Stimulated activated CD8-positive, alpha-beta memory T cell treated with anti-CD3 and anti-CD28 coated beads, Interleukin-15, amount 100 ng/mL, for 24 hours (primary cell): ENCODE measurements at places on chromosomes 4 and X.

GRCh38 chr4:79788884-79789283, 284.1 kb downstream of the ANTXR2 start:
- no peak for DNase-seq

GRCh38 chr4:161525121-161525520, 638.7 kb downstream of the FSTL5 start:
- no peak for DNase-seq

GRCh38 chr4:39025552-39026085, 6.6 kb downstream of the TMEM156 start:
- no peak for DNase-seq

DNA sequence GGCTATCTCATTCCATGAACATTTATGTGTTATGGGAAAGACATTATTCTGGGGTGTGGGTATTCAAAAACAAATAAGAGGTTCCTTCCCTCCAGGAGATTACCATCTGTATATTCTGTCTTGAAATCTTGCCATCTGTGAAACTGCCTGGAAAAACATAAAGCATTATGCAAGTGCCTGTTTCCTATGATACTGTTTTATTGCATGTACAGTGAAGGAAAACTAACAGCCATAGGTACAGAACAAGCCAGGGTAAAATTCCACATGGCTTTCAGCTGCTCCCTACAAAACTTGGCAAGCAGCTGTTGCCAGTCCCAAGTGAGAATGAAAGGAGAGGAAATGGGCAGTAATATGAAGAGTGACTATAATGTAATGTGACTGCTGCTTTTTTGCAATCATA, 136.0 kb downstream of the GUCY2F start:
- DNase-seq: no peak

DNA sequence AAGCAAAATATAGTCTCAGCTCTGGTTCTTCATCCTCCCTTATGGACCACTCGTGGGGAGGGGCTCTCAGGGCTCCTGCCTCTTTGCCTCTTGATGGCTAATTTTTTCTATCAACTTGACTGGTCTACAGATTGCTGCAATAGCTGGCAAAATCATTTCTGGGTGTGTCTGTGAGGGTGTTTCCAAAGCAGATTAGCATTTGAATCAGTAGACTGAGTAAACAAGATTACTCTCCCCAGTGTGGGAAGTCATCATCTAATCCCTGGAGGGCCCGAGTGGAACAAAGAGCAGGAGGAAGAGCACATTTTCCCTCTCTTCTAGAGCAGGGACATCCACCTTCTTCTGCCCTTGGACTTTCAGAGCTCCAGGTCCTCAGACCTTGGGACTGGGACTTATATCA, 153.5 kb downstream of the STK32B start:
- DNase-seq: no peak

GRCh38 chr4:34534916-34535315, 1709.4 kb downstream of the ARAP2 start:
- no peak for DNase-seq

- DNase-seq: no peak
Observed at GRCh38 chr4:52192721-52193135, 141.6 kb downstream of the SPATA18 start.

DNA sequence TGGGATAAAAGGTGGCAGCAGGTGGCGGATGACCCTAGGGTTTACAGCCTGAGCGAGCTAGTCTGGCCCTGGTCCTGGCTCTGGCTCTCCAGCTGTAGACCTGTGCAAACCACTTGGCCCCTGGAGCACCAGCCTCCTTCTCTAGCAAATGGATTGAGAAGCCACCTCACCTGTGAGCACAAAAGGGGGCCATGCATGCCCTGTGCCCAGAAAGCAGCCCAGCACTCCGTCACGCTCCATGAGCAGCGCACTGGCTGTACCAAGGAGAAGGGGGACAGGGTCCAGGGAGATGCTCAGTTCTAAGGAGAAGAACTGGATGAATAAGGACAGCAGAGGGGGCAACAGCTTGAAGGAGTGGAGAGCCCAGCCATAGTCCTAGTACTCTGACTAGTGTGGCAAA, 46.9 kb upstream of the C4orf50 start:
- no peak for DNase-seq

- no peak for DNase-seq
Observed at GRCh38 chrX:72349190-72349589, 43.5 kb upstream of the CITED1 start.

GRCh38 chrX:5748586-5749150, 480.0 kb downstream of the NLGN4X start:
- DNase-seq: no peak

- no peak for DNase-seq
Observed at GRCh38 chr4:128942607-128943006, 133.1 kb downstream of the JADE1 start.

DNA sequence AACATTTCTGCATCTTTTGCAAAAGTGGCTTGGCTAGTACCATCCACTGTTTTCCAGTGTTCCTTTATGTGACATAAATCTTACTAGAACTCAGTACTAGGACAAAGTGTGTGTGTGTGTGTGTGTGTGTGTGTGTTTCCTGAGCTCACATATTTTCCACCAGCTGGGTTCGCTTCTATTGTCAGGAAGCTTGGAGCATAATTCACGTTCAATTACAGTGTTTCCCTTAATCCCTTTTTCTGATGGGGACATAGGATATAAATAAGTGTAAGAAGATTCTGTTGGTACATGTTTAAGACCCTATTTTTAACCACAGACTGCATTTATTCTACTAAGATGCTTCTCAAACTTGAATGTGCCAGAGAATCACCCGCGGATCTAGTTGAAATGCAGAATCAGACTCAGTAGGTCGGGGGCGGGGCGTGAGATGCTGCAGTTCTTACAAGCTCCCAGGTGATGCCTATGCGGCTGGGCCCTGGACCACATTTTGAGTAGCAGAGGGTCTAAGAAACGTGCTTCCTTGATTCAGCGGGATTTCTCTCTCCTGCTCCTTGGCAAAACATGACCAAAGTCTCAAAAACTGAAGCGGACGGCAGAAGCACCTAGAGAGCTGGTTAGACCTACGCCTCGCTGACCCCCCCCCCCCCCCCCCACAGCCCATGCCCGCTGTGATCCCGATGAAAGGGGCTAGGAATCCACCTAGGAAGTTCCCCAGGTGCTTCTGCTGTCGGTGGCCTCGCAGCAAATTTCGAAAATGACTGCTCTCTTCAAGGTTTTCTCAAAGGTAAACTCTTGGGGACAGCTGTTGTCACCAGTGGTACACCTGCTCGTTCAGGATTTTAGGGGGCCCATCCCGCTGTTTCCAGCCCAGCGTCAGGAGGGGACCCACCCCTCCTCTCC, 797 bp downstream of the CD99L2 start:
- no peak for DNase-seq

DNA sequence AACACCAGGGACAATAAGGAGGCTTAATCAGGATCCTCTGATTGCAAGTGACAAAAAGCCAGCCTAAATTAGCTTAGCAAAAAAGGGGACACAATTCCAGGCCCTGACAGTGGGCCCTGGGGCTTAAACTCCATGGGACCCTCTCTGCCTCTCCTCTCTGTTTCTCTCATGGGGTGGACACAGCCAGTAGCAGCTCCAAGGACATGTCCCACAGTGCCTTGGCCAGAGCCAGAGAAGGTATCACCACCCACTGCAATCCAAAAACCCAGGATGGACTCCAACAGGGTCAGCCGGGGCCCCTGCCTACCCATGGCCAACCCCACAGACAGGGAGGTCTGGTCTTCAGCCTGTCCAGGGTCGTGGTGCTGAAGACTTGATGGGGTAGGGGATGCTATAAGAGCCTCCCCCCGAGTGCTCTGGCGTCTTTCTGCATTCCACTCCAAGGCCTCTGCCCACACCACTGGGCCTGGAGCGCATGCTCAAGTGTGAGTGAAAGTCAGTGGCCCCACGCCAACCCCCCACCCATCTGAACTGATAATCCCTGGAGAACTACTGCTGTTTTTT, 19.7 kb upstream of the PPP2R2C start:
- no peak for DNase-seq

DNA sequence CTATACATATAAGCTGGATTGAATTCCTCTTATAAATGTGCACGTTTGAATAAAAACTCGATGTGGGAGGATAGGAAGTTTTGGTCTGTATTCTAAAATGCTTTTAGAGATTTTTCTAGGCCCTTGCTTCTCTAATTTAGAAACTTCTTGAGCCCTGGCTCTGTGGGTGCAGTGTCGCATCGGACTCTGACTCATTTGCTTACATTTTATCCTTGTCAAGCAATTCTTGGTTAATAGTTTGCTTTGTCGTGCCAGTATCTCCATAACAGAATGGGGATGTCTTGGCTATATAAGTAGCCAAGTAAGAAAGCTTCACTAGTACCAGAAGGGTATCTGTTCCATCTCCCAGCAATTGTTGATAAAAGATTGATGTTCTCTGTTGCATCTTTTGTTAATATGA, 10.7 kb downstream of the SGMS2 start:
- DNase-seq: no peak

GRCh38 chrX:147875866-147876596, 35.7 kb upstream of the FMR1 start:
- no peak for DNase-seq

DNA sequence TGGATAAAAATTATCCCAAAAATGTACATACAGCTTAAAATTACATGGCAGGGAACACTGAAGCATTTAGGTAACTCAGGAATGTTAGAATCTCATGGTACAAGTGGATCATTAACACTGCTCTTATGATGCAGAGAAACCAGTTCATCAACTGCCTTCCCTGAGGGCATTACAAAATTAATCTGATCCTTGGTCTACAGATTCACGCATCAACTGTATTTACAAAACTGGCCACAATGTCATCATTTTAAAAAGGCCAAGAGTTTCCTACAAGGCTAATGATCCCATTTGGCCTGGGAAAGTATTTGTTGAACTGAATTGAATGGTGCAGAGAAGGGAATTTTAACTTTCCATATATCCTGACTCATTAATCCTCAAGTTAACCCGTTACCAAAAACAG, 84.6 kb downstream of the TSPAN5 start:
- DNase-seq: no peak

DNA sequence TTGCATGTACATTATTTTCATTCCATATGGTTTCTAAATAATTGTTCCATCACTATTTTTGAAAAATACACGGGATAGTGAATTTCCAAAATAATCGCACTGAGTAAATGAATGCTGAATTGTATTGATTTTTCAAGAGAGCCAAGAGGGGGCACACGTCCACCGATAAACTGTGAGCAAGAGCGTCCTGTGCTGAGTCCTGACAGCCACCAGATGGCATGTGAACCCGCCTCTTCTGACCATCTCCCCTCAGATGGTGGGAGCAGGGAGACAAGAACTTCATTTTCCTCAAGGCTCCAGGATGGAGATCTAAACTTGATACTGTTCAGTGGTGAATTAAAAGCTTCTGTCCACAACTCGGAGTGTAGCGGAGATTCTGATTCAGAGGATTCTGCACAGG, 30.6 kb upstream of the IL9R start:
- DNase-seq: no peak

- DNase-seq: no peak
Observed at GRCh38 chrX:19640693-19641374, 125.5 kb upstream of the MAP3K15 start.

GRCh38 chr4:8283161-8283560, 13.6 kb downstream of the HTRA3 start:
- no peak for DNase-seq

GRCh38 chr4:134251322-134251721, 49.7 kb upstream of the PABPC4L start:
- no peak for DNase-seq

DNA sequence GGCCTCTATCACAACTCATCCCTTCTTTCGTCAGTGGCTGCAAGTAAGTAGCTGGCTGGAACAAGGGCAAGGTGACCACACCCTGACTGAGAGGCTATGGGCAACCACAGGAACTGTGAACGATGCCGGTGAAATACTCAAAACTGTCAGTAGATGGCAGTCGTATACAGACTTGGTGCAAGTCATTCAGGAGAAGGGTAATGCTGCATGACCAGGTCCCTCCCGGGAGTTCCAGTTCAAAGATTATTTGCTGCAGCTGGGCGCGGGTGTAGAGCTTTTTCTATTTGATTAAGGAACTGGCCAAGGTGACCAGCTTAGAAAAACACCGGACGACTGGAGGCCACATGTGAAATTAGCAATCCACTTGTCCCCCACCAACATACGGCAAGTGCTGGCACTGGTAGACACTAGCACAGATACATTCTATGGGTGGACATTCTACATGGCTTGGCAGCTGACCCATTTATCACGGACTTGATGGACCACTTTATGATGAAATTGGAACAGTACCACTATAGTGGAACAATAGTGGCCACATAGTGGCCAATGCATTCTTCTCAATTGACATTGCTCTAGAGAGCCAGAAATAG, 726.6 kb downstream of the TRAM1L1 start:
- no peak for DNase-seq

DNA sequence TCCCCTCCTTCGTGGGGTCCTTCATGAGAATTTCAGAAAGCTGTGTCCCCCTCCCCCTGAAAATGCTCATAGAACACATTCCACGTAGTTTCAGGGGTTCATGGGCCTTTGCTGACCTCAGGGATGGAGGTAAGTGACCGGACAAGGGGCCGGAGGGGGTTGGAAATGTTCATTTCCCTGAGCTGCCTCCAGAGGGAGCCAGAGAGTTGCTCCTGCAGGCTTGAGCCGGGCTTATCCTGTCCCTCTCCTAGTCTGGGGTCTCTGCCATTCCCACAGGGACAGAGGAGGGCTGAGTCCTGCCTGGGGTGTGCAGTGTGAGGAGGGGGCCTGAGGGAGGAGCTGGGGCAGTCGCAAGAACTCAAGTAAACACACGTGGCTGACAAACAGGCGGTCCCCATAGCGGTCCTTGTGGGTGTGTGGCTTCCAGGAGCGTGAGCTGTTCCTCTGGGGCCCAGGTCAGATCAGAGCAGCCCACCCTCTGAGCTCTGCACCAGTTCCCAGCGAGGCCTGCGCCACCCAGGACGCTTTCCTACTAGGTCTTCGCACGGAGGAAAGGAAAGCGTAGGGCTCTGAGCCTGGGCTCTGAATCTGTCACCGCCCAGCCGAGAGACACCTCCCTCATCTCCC, 62.5 kb downstream of the WFS1 start:
- no peak for DNase-seq

GRCh38 chr4:54063229-54063628, 1.2 kb downstream of the CHIC2 start:
- DNase-seq: no peak

DNA sequence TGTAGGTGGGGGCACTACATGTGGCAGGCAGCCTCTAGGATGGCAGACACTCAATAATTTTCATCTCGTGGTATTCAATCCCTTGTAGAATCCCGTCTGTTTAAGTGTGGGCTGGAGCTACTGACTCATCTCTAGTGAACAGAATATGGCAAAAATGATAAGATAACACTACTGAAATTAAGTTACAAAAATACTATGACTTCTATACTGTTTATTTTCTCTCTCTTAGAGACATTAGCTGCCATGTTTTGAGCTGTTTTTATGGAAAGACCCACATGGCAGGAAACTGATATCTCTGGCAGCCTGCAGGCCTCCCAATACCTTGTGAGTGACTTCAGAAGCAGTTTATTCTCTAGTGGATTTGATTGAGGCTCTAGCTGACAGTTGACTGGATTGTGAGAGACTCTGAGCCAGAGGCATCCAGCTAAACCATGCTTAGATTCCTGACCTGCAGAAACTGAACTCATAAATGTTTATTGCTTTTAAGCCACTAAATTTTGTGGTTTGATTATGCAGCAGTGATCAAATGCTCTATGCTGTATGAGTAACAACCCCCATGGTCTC, 298.8 kb upstream of the CTSO start:
- DNase-seq: no peak
